ENCODE measurements at places on chromosomes 4 and X. TPM values are rescaled to one million over a fixed set of nuclear protein-coding genes. Genes with fewer than 3 reads are reported as not detected.
A peak's percentile ranks its signal among the peaks of the same experiment; 100 is the strongest.

- peaks cover 2% of the 10 kb centered on the region for H3K27me3 ChIP-seq
- peaks cover 8% of the 10 kb centered on the region for H3K4me1 ChIP-seq
- no peaks in the 10 kb centered on the region for H3K36me3 ChIP-seq
- no peak overlapping the region for H3K27ac ChIP-seq
- no peak overlapping the region for H3K4me3 ChIP-seq
Measured at GRCh38 chr4:113945906-113946305, 33.5 kb downstream of the ARSJ start.

The TRIM60 gene
- not detected for total RNA-seq

GRCh38 chrX:13763489-13763888, 28.9 kb downstream of the OFD1 start:
- H3K4me1 ChIP-seq = no peaks in the 10 kb centered on the region
- no peak overlapping the region for H3K4me3 ChIP-seq
- peaks cover 46% of the 10 kb centered on the region for H3K36me3 ChIP-seq
- no peaks in the 10 kb centered on the region for H3K27me3 ChIP-seq
- no peak overlapping the region for H3K27ac ChIP-seq

The BRS3 gene
- not detected for total RNA-seq

GRCh38 chr4:37836838-37837440, 10.5 kb downstream of the PGM2 start:
- peaks cover 28% of the 10 kb centered on the region for H3K4me1 ChIP-seq
- no peak overlapping the region for H3K27ac ChIP-seq
- no peaks in the 10 kb centered on the region for H3K27me3 ChIP-seq
- no peak for DNase-seq
- H3K36me3 ChIP-seq = peaks cover 62% of the 10 kb centered on the region

The APEX2 gene
- total RNA-seq = 36.1 TPM

DNA sequence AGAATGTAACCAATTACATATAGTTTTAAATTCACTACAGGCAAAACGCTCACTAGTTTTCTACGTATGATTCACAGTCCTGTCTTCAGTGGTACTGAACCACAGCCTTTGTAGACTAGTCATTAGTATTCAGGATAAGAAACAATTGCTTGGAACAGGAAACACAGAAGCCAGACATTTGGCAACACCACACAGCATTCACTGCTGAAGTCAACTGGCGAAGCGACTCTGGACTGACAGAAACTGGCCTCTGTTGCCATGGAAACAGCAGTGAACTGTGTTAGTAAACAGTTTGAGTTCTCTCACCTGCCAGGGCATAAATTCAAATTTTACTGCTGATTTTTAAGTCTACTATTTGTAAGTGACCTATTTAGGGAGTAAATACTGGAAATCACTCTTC, 57.6 kb downstream of the MAPK10 start:
- DNase-seq = no peak
- H3K36me3 ChIP-seq = no peaks in the 10 kb centered on the region
- H3K4me3 ChIP-seq = no peak overlapping the region
- H3K4me1 ChIP-seq = no peaks in the 10 kb centered on the region
- no peak overlapping the region for H3K27ac ChIP-seq

DNA sequence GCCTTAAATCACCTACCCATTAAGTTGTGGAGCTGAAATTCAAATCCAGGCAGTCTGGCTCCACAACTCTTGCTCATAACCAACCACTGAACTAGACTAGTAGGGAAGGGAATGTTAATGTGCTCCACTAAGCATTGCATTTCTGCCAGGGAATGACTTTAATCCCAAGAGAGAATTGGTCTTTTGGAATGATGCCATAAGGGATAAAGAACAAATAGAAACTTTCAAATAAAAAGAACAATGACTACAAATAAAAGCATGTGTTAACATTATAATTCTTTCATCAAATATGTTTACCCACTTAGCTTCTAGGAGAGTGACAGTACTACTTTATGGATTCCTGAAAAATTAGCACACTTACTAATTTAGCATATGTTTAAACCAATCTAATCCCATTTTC, 905.9 kb downstream of the CENPC start:
- DNase-seq = no peak
- no peak overlapping the region for H3K27ac ChIP-seq
- H3K4me1 ChIP-seq = no peaks in the 10 kb centered on the region
- no peak overlapping the region for H3K4me3 ChIP-seq
- H3K27me3 ChIP-seq = no peaks in the 10 kb centered on the region

DNA sequence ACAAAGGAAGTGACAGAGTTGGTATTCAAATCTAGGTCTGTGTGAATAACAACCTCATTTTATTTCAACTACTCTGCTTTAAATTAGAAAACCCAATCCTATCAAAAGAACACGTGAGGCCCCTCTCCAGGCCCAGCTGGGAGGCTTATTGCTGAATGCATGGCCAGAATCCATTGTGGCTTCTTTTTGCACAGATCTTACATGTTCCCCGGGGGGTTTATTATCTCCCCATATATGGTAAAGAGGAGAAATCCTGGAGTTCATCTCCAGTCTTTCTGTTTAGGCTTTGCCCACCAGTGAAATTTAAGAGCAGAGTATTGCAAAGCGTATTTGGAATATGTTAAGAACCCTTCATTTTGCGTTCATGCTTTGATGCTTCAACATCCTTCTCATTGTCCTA, 655.6 kb downstream of the IL1RAPL1 start:
- H3K4me1 ChIP-seq = no peaks in the 10 kb centered on the region
- no peak for DNase-seq
- no peaks in the 10 kb centered on the region for H3K36me3 ChIP-seq
- H3K27me3 ChIP-seq = no peaks in the 10 kb centered on the region

The GC gene
- total RNA-seq = not detected

DNA sequence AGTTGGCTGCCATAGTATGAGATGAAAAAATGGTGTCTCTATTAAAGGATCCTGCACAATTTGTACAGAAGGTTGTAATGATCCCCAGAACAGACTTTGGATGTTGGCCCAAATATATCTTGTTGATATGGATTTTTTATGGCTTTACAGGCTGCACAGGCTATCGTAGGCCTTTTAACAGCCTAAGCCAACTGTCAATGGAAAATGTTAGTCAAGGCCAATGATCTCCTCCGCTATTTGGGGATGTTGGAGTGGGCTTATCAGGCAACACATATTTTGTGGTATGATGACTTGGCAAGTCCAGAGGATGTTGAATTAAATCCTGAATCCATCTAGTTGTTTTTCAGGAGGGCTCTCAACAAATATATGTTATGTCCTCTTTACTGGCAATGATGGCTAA, 42.1 kb downstream of the ZCCHC13 start:
- H3K4me1 ChIP-seq = peaks cover 6% of the 10 kb centered on the region
- no peak overlapping the region for H3K27ac ChIP-seq
- no peak overlapping the region for H3K4me3 ChIP-seq

GRCh38 chrX:8748855-8749254, 16.9 kb upstream of the ANOS1 start:
- H3K4me3 ChIP-seq = no peak overlapping the region
- no peaks in the 10 kb centered on the region for H3K36me3 ChIP-seq
- DNase-seq = peak; percentile 52
- H3K27me3 ChIP-seq = peaks cover 6% of the 10 kb centered on the region
- peaks cover 1% of the 10 kb centered on the region for H3K4me1 ChIP-seq
- no peak overlapping the region for H3K27ac ChIP-seq

GRCh38 chrX:11151799-11152559, 40.8 kb downstream of the HCCS start:
- no peaks in the 10 kb centered on the region for H3K4me1 ChIP-seq
- no peaks in the 10 kb centered on the region for H3K27me3 ChIP-seq
- no peaks in the 10 kb centered on the region for H3K36me3 ChIP-seq

GRCh38 chr4:139530833-139531427, 25.1 kb downstream of the SETD7 start:
- peak; percentile 89 for DNase-seq
- H3K36me3 ChIP-seq = peaks cover 21% of the 10 kb centered on the region
- no peak overlapping the region for H3K27ac ChIP-seq
- no peaks in the 10 kb centered on the region for H3K27me3 ChIP-seq
- peaks cover 5% of the 10 kb centered on the region for H3K4me1 ChIP-seq
- no peak overlapping the region for H3K4me3 ChIP-seq

The ARHGAP4 gene
- 135 TPM for total RNA-seq

DNA sequence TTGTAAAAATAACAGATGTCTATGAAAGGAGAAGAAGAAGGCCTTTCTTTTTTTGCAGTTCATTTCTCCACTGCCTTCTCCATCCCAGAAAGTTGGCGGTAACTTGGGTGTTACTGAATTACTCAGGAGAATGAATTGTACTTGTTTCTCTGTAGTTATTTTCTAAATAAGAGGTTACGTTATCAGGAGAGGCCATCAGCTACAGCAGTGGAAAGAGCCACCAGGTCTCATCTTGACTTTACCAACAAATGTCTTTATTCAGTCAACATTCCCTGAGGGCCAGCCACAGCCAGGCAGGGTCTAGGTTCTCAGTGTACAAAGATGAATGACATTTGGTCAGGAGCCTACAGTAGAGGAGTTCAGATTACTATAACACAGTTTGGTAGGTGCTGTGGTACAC, 8.1 kb downstream of the HADH start:
- no peaks in the 10 kb centered on the region for H3K27me3 ChIP-seq
- DNase-seq = no peak
- no peak overlapping the region for H3K27ac ChIP-seq
- H3K4me3 ChIP-seq = no peak overlapping the region
- peaks cover 26% of the 10 kb centered on the region for H3K4me1 ChIP-seq

- no peak overlapping the region for H3K4me3 ChIP-seq
- no peaks in the 10 kb centered on the region for H3K36me3 ChIP-seq
- no peak overlapping the region for H3K27ac ChIP-seq
- DNase-seq = no peak
- H3K27me3 ChIP-seq = peaks cover 4% of the 10 kb centered on the region
Measured at GRCh38 chr4:176885224-176885623, 92.5 kb upstream of the VEGFC start.

The ADH6 gene
- not detected for total RNA-seq

GRCh38 chrX:116009346-116009745, 161.2 kb upstream of the AGTR2 start:
- H3K4me3 ChIP-seq = no peak overlapping the region
- H3K36me3 ChIP-seq = no peaks in the 10 kb centered on the region
- no peak for DNase-seq

- H3K27ac ChIP-seq = no peak overlapping the region
- H3K36me3 ChIP-seq = no peaks in the 10 kb centered on the region
- H3K4me3 ChIP-seq = no peak overlapping the region
Measured at GRCh38 chr4:17869327-17869726, 58.5 kb downstream of the NCAPG start.

The TMPRSS11D gene
- not detected for total RNA-seq

- peaks cover 2% of the 10 kb centered on the region for H3K4me1 ChIP-seq
- no peak overlapping the region for H3K4me3 ChIP-seq
- H3K27ac ChIP-seq = no peak overlapping the region
- no peaks in the 10 kb centered on the region for H3K27me3 ChIP-seq
- DNase-seq = no peak
Measured at GRCh38 chrX:15465896-15466651, 27.1 kb downstream of the PIR start.

DNA sequence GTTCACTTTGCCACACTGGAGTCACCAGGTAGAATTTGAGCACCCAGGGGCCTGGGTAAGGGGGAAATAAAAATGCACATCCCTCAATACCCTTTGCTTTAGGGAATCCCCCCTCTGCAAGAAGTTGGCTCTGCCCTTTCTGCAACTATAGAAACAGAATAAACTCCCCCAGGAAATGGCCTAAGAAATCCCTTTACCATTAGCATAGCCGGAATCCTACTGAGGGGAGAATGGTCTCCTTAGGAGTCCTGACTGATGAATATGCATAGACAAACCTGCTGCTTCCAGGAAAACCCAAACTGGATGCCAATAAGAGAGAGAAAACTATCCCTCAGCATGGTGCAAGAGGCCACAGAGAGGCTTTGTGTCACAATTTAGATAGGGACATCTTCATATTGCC, 11.0 kb downstream of the EFHC2 start:
- H3K4me1 ChIP-seq = peaks cover 11% of the 10 kb centered on the region
- no peak for DNase-seq
- H3K27ac ChIP-seq = no peak overlapping the region

DNA sequence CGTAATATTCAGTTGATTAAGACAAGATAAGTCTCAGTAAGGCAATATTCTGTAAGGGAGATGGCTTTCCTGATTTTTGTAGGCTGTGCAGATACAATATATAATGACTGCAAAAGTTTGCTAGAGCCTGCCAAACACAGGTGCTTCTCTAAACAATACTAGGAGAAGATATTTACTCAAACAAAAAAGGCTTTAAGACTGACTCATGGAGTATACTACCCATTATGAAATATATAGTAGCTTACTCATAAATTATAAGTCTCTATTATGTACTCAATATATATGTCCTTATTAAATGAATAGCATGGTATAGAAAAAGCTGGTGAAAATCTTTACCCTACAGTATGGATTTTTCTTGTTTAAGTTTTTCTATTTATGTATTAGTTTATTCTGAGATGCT, 93.2 kb upstream of the IL15 start:
- H3K27ac ChIP-seq = no peak overlapping the region
- no peak for DNase-seq
- no peak overlapping the region for H3K4me3 ChIP-seq
- H3K36me3 ChIP-seq = no peaks in the 10 kb centered on the region
- no peaks in the 10 kb centered on the region for H3K4me1 ChIP-seq

DNA sequence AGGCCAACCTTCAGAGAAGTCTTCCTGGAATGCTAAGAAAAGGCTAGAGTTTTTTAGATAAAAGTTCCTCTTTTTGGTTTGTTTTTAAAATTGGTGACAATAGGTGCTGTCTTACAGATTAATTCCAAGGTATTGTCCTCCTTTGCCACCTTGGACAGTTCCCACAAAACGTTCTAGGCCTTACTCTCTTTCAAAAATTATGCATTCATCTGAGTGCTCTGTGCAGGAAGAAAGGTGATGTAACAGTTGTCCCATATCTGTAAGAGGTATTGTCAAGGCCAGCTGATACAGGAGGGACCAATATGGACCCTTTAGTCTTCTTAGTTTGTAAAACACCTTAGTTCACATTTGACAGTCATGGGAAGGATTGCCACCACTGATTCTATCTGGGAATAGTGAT, 15.9 kb upstream of the CXCL5 start:
- H3K4me3 ChIP-seq = no peak overlapping the region
- DNase-seq = no peak
- H3K27me3 ChIP-seq = no peaks in the 10 kb centered on the region
- peaks cover 13% of the 10 kb centered on the region for H3K4me1 ChIP-seq
- H3K36me3 ChIP-seq = no peaks in the 10 kb centered on the region
- H3K27ac ChIP-seq = no peak overlapping the region

The AFP gene
- total RNA-seq = not detected

DNA sequence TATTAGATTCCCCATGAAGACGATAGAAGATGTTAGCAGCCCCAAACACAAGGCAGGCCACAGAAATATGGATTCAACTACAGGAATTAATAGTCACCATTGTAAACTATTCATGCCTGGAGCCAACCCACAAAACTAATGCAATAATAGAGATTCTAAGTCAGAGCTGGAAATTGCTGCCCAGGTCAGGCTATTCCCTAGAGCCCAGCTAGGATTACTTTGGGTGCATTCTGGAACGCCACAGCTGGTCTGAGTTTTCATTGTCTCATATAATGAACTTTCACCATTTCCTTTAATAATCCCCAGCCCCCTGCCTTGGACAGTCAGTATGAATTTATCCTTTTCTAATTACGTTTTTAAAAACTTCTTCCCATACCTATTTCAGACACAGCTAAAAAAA, 252.6 kb downstream of the PAPSS1 start:
- no peaks in the 10 kb centered on the region for H3K27me3 ChIP-seq
- H3K27ac ChIP-seq = no peak overlapping the region
- no peak overlapping the region for H3K4me3 ChIP-seq
- H3K4me1 ChIP-seq = no peaks in the 10 kb centered on the region
- DNase-seq = no peak
